ENCODE measurements at places on chromosomes 7 and 10. TPM values are rescaled to one million over a fixed set of nuclear protein-coding genes. Genes with fewer than 3 reads are reported as not detected.

NAMPT gene
- total RNA-seq, result 48.8 TPM

LIPN gene
- total RNA-seq, result not detected

DNA sequence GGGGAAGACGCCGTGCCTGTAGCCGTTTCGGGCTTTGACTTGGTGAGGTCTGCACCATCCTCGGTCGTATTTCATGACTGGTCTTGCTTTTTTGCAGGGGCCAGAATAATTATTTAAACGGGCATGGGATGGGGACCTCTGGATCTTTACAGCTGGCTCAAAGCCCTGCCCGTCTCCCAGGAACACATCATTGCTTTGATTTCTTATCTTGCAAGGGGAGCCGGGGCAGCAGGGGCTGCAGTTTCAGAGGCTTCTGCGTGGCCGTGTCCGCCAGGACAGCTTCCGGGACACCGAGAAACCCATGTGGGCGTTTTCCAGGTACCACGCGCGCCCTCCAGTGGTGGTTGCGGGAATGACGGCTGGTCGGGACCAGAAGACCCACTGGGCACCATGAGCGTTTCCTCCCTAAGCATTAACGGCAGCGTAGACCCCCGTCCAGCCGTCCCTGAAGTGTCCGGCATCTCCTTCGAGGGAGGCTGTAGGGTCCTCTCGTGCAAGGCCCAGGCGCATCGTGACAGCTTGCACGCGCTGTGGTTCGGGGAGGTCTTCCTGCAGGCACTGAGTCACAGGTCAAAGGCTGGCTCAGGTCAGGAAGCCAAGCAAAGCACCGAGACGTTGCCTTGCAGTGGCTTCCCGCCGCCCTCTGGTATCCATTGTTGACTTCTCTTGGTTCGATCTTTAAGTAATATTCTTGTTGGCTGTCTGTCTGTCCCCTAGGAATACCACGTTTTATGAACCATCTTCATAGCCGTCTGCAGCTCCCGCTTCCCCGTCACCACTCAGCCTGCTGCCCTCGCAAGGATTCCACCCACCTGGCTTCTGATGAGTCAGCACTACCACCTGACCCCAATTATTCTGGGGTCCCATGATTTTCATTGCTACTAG is 16.2 kb upstream of the ZFAND2A start:
- peak; percentile 80 for DNase-seq

GRCh38 chr7:154302380-154302779 is 250.2 kb downstream of the DPP6 start:
- no peak for DNase-seq

DNA sequence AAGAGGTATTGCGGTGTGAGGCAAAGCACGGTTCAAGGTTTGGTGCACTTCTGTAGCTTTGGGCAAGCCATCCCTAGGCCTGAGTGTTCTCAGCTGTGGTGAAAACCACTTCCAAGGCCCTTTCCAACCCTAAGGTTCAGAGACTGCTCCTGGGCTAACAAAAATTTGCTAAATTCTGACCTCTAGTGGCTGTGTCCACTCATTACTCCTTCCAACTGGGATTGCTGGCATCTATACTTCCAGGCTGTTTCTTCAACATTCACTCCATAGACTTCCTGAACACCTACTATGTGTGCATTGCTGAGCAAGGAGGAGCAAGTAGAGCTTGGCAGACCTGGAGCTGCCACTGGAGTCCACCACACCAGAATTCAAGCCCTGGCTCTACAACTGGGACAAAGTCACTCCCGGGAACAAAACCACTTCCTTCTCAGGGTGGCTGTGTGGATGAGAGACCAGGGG is 29.3 kb upstream of the SH3PXD2A start:
- peak; percentile 46 for DNase-seq

- no peak for DNase-seq
These were observed 636.5 kb downstream of the GALNT17 start for GRCh38 chr7:71768450-71768849.

GRCh38 chr7:140322759-140323158 is 75.6 kb downstream of the SLC37A3 start:
- no peak for DNase-seq

GRCh38 chr10:9158675-9159074 is 1104.2 kb downstream of the GATA3 start:
- no peak for DNase-seq

Data from B cell (primary cell).